ENCODE measurements at places on chromosomes 13 and 19.
A peak's percentile ranks its signal among the peaks of the same experiment; 100 is the strongest.

DNA sequence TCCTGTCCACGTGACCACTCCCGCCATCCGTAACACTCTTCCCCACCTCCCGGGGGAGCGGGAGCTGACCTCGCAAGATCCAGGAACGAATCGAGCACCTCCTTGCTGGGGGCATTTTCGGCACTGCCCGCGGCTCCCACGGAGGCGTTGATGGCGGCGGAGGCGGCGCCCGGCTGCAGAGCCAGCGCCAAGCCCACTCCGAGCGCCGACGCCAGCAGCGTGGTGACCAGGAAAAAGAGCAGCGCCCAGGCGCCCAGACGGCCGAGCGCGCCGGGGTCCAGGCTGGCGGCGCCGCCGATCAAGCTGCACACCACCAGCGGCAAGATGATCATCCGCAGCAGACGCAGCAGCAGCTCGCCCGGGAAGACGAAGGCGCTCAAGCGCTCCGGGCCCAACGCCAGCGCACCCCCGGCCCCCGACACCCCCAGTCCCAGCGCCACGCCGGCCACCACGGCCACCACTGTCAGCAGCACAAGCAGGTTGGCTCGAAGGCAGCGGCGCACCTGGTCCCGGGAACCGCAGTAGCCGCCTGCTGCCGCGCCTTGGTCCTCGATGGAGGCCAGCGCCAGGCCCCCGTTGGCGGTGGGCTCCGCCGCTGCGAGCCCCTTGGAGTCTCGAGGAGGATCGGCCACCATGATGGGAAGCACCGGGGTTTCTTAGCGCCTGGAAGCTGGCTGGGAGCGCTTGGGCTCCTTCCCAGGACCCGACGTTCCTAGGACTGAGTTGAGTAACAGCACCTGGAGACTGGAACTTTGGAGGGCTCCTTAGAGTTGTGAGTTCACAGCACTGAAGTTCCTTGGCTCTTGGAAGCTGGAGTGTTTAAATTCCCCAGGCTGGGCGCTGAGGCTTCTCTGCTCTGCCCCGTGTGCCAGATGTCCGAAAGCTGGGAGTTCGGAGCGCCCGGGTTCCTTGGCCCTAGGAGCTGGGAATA lies 798 bp downstream of the SLC1A5 start:
- peak; percentile 69 for DNase-seq

DNA sequence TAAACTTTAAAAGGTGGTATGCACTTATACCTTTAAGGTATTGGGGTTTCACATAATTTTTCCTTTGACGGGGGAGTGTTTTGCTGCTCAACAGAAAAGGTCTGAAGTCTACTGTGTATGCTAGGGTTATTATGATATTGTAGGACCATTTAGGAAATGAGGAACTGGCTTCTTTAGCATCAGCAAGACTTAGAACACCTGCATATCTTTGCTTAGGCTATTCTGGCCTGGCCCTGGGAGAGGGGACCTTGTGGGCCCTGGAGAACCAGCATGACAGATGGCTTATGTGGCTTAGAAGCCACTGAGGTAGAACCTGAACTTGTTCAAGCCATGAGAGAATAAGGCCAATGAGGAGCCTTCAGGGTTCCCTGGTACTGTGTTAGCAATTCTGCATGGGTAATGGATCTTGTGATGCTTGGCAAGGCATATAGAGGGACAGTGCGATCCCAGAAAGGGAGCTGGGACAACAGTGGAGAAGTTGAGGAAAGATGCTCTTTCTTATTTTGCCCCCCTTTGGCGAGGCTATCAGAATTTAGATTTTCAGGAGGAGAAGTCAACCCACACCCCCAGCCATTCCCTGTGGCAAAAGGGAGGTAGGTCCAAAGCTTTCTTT lies 4.3 kb downstream of the RGCC start:
- DNase-seq = no peak

DNA sequence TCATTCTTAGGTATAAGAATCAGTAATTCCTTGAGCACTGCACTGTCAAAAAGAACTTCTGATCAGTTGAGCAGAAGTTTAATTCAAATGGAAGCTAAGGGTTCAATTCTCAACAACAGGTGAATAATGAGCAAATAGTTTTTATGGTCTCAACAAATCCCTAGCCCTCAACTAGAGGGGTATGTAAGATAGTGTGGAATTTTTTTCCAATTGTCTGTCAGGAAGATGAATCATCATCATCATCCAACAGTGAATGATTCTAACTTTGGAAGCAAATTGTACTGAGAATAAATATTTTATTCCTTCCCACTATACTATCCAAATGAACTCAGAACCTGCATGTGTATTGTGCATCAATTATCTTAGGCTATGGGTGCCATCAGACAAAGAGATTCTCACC lies 372.7 kb downstream of the ENOX1 start:
- DNase-seq = no peak

- peak; percentile 63 for DNase-seq
Measured at GRCh38 chr19:13102666-13103580, at the start of gene LYL1. TSS of gene LYL1 (minus strand) at chr19:13102858. CDS start at chr19:13101171, 1,687 bp downstream.

DNA sequence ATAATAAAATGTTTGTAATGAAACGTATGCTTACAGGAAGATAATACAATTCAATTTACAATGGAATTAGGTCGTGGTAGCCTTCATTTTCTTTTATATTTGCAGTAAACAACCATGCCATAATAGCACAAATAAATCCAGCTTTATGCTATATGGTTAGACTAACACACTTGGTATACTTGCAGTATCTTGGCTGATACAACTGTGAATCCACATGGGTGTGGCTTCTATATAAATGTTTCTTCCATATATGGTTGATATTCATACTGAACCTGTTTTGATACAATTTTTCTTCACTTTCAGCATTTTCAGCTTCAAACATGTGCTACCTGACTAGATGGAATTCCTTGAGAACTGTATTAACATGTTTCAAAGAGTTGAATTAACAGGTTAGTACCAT lies 20.4 kb upstream of the SPRY2 start:
- no peak for DNase-seq

- no peak for DNase-seq
Measured at GRCh38 chr13:27658546-27658945, 36.9 kb downstream of the POLR1D start.

- DNase-seq = no peak
Measured at GRCh38 chr19:15417699-15418098, 1.1 kb downstream of the AKAP8L start.

DNA sequence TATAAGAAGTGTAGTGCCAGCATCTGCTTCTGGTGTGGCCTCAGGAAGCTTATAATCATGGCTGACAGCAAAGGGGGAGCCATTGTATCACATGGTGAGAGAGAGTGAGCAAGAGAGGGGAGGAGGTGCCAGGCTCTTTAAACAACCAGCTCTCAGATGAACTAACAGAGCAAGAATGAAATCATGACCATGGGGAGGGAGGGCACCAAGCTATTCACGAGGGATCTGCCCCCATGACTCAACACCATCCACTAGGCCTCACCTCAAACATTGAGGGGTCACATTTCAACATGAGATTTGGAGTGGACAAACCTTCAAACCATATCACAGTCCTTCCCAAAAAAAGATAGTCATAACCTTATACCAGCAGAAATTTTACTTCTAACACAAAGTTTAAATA lies 174.0 kb downstream of the GPC5 start:
- DNase-seq = no peak

- DNase-seq = no peak
Measured at GRCh38 chr13:72290962-72291681, 424.1 kb upstream of the DACH1 start.

- DNase-seq = no peak
Measured at GRCh38 chr19:3684054-3684816, 16.0 kb downstream of the PIP5K1C start.

- no peak for DNase-seq
Measured at GRCh38 chr13:114269281-114269770, 12.1 kb upstream of the UPF3A start.

DNA sequence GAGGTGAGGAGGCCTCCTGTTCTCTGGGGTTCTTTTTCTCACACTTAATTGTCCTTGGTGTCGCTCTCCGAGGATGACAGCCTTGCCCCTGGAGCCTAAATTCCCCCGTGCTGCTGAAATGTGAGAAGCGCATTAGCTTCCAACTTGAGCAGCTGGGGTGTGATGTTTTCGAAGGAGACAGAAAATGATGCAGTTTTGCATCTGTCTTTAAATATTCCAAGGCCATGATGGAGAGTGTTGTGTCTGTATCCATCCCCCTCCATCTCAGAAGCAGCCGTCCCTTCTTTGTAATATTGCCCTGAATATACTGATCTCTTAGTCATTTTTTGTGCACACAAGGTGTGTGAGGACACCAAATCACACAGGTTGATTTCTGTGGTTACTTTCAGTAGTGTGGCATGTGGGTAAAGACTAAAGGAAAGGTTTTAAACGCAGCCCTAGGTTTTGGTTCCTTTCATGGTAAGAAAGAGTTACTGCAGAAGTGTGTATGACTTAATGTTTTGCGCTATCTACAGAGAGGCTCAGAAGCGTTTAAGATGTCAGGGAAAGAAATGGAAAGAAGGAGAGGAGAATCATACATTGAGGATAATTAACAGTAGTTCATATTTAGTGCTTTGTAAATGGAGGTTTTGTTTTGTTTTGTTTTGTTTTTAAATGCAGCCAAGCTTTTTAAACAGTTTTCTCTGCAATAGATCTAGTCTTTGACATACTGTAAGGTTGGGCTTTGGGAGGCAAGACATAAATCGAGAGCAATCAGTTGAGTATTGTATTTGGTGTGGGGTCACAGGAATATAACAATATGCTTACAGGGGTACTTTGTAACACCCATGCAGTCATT lies 1.6 kb downstream of the NBEA start:
- no peak for DNase-seq

DNA sequence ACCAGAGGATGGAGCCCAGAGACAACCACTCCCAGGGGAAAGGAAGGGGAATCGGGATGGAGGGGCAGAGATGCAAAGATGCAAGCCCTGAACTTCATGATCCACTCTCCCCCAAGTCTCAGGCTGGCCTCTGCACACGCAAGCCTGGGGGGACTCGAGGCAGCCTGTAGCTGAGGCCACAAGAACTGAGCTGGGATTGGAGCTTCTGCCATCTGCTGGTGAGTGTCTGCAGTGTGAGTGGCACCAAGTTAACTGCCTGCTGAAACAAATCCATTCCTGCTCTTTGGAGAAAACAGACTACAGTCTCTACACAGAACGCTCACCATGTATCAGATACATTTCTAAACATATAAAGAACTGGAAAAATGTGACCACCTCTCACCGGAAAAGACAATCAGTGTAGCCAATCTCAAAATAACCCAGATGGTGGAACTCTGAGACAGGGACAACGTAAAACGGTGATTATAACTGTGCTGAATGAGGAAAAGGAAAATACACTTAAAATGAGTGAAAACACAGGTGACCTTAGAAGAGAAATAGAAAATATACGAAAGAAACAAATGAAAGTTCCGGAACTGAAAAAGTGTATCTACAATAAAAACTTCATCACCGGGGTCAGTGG lies 62.1 kb downstream of the KLF2 start:
- DNase-seq = peak; percentile 52

DNA sequence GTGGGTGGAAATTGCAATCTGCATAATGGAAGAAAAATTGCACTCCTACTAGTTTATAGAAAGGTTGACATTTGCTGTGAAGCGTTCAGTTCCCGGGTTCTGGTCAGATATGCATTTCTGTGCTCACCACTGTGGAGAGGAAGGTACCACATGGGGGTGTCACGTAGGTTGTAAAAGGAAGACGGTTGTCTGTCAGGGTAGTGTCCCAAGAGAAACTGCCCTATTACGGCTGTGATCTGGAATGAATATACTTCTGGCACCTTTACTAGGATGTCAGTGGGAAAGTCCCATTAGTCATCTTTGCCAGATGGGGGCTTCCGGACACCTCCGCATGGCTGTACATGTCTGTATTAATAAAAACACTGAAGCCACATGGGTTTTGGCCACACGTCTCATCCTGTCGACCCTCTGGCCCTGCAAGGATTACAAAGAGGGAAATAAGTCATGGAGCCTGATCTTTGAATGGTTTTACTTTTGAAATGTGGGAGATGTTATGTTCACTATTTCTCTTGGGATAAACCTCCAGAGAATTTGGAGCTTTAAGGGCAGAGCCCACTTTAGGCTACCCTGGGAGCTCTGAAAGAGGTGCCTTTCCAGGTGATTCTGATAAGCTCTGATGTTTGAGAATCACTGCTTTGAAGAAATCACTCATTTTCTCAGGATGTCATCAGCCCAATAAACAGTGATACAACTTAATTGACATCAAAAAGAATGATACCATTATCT lies 133.9 kb downstream of the AKAP11 start:
- no peak for DNase-seq

- DNase-seq = no peak
Measured at GRCh38 chr19:51321799-51322198, 10.4 kb downstream of the IGLON5 start.

- no peak for DNase-seq
Measured at GRCh38 chr19:18677156-18677555, 6.3 kb upstream of the CRTC1 start.

GRCh38 chr19:31348481-31349159 lies 616 bp downstream of the TSHZ3 start:
- no peak for DNase-seq

DNA sequence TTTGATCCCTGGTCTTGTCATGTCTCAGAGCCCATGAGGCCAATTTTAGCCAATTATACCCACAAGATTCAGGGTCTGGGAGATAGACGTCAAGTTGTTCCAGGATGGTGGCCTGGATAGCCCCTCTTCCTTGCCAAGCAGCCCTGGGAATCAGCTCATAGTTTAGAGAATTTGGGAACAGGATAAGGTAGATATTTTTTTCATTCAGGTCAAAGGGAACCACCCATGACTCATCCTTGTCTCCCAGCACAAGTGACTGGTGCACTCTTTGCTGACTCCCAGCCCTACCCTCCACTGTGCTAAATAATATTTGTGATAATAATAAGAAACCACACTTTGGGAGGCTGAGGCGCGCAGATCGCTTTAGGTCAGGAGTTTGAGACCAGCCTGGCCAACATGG lies 17.1 kb upstream of the S1PR4 start:
- DNase-seq = no peak

GRCh38 chr13:93867481-93867880 lies 612.0 kb downstream of the DCT start:
- DNase-seq = no peak

DNA sequence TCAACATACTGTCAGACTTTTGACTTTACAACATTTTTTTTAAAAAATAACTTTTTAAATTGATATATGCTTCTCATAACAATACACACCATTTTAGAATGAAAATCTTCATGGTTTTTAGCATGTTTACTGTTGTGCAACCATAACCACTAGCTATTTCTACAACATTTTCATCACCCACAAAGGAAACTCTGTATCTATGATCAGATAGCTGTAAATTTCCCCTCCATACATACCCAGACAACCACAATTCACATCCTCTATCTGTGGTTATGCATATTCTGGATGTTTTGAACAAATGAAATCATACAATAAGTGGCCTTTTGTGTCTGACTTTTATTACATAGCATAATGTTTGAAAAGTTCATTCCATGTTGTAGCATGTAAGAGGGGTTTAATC lies 1666.0 kb downstream of the EFNB2 start:
- no peak for DNase-seq

DNA sequence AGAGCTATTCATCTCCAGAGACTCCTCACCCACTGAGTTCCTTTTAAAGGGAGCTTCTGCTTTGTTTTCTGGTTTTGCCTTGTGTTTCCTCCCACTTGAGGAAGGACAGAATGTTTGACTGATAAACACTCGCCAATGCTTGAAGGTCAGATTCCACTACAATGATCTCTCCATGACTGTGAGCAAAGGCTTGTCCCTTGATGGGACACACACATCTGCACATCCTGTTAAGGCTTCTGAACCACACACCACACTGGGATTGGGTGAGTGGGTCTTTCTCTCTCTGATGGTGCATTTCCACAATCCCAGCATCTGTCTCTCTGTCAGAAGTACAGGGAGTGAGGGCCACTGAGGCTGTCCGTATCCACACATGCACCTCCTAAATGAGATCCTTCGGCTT lies 245.3 kb downstream of the IRS2 start:
- DNase-seq = no peak

- DNase-seq = no peak
Measured at GRCh38 chr13:108993346-108993745, 363.9 kb downstream of the MYO16 start.

Data from activated naive CD8-positive, alpha-beta T cell treated with anti-CD3 and anti-CD28 coated beads, Interleukin-2, amount 10 ng/mL, durations not matched to agents 7 days and 5 days (primary cell).